ENCODE measurements at places on chromosomes 12 and 14.

- no peak for DNase-seq
Observed at GRCh38 chr12:75481774-75482173, 1.2 kb downstream of the GLIPR1 start.

- DNase-seq, result no peak
Observed at GRCh38 chr14:103545219-103545914, 16.4 kb downstream of the TRMT61A start.

DNA sequence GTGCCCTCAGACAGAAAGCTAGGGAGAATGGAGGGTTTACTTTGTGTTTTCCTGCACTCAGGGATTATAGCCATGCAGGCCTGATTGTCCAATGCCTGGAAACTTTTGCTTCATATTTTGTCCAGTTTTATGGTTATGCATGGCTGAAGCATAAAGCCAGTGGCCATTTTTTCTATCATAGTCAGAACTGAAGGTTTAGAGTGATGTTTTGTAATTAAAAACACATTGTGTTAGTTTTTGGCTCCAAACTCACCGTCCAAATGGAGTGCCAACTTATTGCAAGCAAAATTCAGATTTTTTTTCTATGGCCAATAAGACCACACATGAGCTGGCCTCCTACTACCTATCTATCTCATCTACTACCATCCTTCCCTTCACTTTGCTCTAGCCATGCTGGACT lies 40.2 kb upstream of the ATP2B1 start:
- DNase-seq, result no peak

DNA sequence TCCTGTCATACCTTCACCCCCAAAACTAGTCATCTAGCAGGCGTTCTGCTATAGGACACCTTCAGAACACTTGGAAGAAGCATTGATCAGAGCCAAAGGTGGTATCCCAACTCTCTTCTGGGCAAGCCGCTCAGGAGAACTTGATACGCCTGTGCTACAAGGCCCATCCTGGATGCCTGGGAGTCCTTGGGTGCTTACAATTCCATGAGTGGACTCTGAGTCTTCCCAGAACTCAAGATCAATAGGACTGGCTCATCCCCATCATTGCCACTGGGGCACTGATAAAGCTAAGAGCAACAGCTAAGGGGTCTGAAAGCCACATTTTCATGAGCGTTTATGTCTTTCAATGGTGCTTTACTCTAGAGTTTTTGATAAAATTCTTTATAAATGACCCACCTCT lies 1.9 kb downstream of the SPTB start:
- no peak for DNase-seq

DNA sequence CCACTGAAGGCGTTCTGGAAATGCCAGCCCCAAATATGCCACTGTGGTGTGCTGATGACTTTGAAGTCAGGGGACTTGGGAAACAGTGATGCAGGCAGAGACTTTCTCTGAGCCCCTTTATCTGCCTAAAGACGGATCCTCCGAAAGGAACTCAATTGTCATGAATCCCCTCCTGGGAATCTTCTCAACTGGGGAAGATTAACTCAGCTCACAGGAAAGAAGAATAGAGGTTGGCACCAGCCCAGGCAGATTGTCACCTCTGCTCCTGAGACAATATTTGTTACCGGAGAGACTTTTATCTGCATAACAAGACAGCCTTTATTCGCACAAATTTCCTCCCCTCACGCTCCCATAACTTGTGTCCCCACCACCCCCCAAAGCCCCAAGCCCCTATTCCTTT lies 414.4 kb downstream of the FUT8 start:
- no peak for DNase-seq

DNA sequence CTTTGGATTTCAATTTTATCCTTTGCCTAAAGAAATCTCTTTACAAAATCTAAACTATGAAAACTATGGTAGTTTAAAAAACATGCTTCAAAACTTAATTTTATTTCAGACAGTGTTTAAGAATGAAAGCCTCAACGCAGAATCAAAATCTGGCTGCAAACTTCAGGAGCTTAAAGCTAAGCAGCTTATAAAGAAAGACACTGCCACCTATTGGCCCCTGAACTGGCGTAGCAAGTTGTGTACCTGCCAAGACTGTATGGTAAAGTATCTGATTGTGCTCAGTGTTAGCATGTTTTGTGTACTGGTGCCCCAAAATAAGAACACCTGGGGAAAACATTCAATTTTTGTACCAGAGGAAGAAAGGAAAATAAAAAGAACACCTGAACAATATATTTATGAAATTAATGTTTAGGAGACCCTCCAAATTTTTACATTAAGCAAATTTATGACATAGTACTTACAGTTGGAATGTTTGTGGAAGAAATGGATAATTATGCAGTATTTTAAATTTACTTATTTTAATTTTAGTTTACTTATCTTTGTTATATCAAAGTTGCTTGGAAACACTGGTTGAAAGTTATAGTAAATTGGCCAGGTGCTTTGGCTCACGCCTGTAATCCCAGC lies 12.2 kb downstream of the UBR7 start:
- no peak for DNase-seq

DNA sequence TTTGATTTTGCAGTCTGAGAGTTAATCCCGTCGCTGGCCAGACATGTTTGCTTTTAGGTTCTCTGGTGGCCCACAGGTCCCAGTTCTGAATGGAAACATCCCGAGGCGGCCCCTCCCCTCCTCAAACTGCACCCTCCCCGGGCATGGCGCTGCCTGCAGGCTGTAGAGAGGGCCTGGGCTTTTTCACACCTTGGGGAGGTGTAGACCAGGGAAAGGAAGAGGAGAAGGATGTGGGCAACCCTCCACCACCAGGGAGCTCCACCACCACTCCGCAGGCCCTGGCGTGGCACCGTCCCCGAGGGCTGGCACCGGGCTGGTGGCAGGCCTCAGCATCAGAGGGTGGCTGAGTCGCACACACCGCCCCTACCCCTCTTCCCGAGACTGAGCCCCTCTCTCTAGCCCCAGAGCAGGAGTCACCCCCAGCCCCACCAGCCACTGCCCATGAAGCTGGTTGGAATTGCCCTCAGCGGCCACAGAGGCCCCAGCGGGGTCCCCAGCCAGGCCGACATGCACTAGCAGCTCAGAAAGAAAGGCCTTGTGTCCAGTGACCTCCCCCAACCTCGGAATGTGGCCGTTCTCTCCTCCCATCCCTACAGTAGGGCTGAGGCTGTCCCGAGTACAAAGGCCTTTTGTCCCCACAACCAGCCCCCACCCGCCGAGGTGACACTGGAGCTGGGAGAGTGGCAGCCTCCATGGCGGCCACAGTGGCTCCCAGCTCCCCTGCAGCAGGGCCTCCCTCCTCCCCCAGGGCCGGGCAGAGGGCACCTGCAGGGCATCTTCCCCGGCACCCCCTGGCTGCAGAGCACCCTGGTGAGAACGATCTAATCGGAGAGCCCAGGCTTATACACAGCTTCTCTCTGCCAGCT lies 23.5 kb upstream of the INF2 start:
- DNase-seq, result no peak

GRCh38 chr12:12779529-12779928 lies 5.9 kb upstream of the APOLD1 start:
- no peak for DNase-seq

GRCh38 chr12:29287622-29288021 lies 93.3 kb downstream of the ERGIC2 start:
- DNase-seq, result no peak

Data from stimulated activated CD8-positive, alpha-beta memory T cell treated with anti-CD3 and anti-CD28 coated beads, Interleukin-7, amount 100 ng/mL, for 24 hours (primary cell).